Stimulated activated CD4-positive, alpha-beta T cell treated with anti-CD3 and anti-CD28 coated beads, Interleukin-15, amount 100 ng/mL, for 1 hour (primary cell): ENCODE measurements at places on chromosomes 2 and 18.
A peak's percentile ranks its signal among the peaks of the same experiment; 100 is the strongest.

DNA sequence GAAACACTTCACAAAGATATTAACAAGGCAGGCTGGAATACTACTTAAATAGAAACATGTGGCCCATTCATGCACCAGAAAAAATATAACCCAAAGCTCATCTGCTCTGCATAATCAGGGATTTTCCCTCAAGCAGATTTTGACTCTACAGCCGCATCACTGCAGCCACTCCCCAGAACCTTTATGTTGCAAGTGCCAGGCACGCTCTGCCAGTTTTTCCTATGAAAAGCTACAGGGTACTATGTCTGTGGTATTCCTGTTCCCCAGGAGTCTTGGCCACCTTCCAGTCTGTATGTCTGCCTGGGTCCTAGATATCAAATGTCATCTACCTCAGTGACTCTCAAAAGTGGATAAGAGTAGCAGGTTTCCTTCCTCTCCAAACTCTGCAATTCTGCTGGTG is 3.8 kb downstream of the COA5 start:
- DNase-seq, result no peak

DNA sequence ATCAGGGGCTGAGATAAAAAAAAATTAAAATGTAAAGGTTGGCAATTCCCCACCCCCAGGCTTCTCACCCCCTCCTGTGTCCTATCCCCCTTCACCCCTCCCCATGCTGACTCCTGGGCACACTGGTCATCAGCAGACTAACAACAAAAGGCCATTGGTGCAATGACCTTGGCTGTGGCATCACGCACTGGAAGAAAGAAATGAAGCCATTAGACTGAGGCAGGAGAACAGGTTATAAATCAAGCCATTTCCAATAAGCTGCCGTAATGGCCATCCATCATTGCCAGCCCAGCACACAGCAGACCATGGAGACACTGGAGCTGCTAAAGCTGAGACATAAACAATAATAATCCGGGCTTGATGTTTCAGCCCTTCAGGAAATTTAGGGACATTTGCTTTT is 342.4 kb upstream of the ETAA1 start:
- DNase-seq, result no peak

DNA sequence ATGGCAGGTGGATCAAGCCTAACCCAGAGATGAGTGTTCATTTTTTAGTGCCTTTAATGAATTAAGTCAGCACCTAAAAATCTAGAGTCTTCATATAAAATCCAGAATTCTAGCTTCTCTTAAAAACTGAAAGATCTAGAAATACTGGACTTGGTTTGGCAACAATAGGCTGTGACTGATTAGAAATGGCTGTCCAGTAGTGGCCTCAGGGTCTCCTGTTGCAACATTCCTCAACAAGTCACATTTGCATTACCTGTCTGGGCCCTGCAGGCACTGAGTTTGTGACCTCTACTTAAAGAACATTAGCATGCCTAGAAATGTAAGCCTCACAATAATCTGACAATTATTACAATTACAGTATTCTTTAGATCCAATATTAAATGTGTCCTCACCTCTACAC is 33.1 kb downstream of the MBD2 start:
- no peak for DNase-seq

DNA sequence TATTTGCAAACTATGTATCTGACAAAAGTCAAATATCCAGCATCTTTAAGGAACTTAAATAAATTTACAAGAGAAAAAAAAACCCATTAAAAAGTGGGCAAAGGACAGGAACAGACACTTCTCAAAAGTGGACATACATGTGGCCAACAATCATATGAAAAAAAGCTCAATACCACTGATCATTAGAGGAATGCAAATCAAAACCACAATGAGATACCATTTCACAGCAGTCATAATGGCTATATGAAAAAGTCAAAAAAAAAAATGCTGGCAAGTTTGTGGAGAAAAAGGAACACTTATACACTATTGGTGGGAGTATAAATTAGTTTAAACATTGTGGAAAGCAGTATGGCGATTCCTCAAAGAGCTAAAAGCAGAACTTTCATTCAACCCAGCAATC is 130.3 kb upstream of the LHCGR start:
- DNase-seq, result no peak

GRCh38 chr2:45114221-45114955 is 105.1 kb upstream of the SIX2 start:
- no peak for DNase-seq

- DNase-seq, result no peak
These were observed 115.6 kb downstream of the IRS1 start for GRCh38 chr2:226683944-226684562.

GRCh38 chr2:205780645-205781044 is 98.3 kb downstream of the NRP2 start:
- no peak for DNase-seq

GRCh38 chr2:110997331-110998045 is 123.2 kb upstream of the BCL2L11 start:
- no peak for DNase-seq

- DNase-seq, result no peak
These were observed 47.7 kb downstream of the TPO start for GRCh38 chr2:1460851-1461418.

DNA sequence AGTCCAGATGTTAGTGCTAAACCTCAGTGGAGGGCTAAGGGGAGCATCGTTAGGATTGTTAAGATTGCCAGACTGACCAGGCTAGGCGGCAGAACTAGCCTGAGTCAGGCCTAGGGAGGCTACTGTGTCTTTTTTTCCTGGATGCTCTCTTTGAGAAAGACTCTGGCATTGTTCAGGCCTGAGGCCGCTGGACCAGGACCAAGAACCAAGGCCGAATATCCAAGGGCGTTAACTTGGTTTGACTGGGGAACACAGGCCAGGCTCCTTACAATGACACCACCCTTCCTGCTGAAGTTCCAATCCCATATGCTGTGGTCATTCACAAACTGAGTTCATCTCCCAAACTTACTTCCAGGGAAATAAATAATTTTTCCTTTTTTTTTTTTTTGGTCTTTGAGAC is 10.6 kb downstream of the HTRA2 start:
- DNase-seq, result no peak

GRCh38 chr2:69789772-69790600 is 39.5 kb upstream of the GMCL1 start:
- DNase-seq, result no peak

GRCh38 chr18:56319953-56320352 is 318.4 kb downstream of the TXNL1 start:
- no peak for DNase-seq

DNA sequence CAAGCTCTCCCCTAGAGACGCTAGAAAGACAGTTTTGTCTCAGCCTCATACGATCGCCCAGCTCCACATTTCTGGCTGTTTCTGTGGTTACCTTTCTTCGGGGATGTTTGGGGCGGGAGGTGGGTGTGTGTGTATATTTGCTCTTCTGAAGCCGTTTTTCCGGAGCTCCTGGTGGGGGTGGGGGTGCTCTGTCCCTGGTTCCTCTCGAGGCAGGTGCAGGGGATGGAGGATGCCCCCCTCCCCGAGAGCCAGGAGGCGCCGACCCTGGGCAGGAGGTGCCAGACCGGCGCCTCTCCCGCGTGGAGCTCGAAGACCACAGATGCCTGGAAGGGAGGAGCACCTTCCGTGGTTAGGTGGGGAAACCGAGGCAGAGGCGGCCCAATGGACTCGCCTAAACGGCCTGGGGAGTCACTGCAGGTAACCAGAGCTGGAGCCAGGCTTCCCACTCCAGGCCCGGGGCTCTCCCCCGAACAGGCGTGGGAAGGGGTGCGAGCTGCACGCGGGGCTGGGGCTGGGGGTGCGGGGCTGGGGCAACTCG is 694 bp upstream of the HPCAL1 start:
- DNase-seq, result no peak

DNA sequence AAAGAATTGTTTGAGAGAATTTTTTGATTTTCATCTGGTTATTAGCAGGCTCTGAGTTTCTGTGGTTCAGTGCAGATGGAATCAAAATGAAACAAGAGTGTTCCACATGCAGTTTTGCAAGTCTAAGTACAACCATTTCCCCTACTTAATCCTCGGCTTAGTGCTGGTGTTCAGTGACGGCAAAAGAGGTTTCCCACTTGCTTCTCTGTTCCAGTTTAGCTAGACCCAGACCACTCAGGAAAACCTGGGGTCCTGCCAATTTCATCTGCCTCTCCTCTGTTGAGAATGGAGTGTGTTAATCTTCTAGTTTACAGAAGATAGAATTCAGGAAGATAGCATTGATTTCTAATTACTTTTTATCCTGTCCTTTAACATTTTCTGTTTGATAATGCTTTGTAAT is 996.2 kb upstream of the FANCL start:
- DNase-seq, result no peak

DNA sequence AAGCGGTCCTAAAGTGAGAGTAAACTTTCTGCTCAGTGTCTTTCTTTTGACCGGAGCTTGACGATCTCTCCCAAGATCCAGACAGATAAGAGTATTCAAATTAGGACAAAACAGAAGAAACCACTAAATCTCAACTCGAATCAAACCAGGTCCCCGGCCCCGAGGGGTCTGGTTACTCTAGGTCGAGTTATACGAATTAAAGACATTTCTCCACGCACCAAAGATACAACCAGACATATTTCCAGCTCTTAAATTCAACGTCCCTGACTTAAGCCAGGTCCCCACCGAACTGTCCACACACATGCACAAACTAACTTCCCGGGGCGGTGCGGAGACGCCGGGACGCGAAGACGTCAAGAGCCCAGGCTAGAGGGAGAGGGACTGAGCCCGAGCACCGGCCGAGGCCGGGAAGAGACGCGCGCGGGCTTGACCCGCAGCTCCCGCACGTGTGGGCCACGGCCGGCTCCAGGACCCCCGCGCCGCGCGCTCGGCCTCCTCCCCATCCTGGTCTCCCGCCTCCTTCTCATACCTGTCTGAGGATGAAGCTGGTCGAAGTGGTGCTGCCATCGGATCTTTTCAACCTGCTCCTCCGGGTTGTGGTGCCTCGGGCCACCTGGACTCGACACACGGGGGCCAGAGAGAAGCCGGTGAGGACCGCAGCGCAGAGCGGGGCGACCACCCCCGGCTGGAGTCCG is 896 bp downstream of the CACNB4 start:
- no peak for DNase-seq

DNA sequence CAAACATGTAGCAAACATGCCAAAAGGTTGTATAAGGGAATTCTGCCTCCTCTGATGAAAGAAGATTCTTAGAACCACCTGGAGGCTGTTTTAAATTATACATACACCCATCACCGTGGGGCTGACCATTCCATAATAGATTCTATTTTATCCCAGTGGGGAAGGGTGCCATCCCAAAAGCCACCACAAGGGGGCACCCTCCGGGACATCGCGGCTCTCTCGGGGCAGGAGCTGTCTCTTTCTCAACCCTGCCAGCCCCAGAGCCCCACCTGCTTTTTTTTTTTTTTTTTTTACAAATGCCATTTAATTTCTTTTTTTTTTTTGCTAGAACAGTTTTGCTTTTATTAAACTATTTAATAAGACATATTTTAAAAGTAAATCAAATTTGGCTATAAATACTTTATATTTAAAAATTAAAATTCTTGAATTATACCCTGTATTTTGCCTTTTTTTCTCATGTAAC is 8.6 kb upstream of the MTCL1 start:
- DNase-seq, result peak; percentile 59

- DNase-seq, result no peak
These were observed 80.2 kb upstream of the DNMT3A start for GRCh38 chr2:25421820-25422411.

- DNase-seq, result peak; percentile 97
These were observed at the start of gene DNAJB2 for GRCh38 chr2:219279151-219279915. Gene DNAJB2 (plus strand): TSS chr2:219279366. CDS start chr2:219279834, 468 bp downstream.

- no peak for DNase-seq
These were observed 18.4 kb upstream of the SELENOI start for GRCh38 chr2:26327291-26328272.

DNA sequence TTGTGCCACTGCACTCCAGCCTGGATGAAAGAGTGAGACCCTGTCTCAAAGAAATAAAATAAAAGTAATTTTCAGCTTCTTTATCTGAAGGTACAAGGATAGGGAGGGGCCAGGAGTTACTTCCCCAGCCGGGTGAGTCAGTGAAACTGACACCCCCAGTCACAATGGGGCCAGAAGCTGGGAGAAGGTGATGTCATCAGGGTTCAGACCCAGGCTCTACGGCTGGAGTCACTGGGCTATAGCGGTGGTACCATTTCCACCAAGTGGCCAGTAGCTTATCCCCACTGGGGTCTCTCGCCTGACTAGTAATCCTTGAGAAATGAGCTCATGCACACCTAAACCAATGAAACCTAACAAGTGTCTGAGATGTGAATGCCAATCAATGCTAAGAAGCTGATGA is 107.9 kb downstream of the ALPK2 start:
- DNase-seq, result no peak

DNA sequence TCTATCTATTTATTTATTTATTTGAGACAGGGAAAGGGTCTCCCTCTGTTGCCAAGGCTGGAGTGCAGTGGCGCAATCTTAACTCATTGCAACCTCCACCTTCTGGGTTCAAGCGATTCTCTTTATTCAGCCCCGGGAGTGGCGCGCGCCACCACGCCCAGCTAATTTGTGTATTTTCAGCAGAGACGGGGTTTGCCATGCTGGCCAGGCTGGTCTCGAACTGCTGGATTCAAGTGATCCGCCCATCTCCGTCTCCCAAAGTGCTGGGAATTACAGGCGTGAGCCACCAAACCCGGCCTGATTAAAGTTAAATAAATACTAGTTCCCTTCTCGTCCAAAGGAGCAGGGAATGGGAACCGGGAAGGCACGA is 4.2 kb upstream of the CTDSP1 start:
- no peak for DNase-seq

GRCh38 chr2:202609381-202610145 is 25.2 kb upstream of the FAM117B start:
- no peak for DNase-seq

GRCh38 chr2:1147873-1148612 is 197.4 kb downstream of the SNTG2 start:
- no peak for DNase-seq

DNA sequence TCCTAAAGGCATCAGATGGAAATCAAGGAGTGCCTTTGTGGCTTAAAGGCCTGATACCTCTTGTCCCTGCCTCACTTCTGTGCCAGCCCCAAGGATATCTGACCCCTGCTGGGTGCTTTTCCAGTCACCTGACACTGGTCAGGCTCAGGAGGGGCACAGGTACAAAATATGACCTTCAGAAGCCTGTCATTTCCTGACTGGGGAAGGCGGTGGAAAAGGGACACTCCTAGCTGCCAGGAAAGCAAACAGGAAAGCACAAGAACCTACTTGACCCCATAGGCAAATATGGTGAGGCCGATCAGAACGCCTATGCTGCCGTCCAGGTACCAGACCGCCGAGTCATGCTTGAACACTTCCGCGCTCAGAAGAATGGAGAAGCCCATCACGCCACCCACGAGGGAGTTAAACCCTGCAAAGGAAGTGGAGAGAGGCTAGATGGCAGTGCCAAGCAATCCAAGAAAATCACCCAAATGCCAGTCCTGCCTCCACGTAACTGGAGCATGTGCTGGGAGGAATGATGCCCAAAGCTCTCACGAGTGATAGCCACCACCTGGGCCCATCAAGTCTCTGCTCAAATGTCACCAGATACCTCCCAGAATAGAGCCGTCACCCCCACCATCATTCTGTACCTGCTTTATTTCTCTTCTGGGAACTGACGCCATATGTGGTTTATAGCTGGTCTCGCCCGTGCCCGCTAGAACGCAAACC is 204.0 kb downstream of the MGAT5 start:
- no peak for DNase-seq
